ENCODE measurements at places on chromosomes 7 and 10.

DNA sequence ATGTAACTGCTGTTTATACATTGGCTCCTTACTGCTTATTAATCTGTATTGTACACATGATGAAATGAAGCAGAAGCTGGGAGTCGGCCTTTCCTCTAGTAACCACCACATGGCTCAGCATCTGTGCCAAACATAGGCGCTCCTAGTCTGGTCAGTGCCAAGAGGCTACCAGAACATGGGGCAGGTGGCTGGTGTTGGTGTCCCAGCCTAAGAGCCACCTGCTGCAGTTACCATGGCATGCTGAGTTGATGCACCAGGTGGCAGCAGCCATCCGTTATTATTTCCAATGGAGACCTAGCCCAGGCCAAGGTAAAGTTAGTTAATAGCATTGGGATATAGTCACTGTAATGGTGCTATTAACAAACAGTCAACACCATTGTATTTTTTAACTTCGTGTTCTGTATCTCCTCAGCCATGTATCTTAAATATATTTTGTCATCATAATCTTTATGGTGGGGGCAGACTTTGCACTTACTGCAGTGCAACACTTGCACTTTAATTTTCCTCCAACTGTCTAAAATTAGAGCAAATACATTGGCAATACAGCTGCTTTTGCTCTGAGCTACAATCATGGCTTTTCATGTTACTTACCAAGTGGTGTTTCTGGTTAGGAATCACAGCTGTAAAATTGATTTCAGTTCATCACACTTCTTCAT lies 33.1 kb downstream of the HBP1 start:
- DNase-seq, result peak; percentile 78

DNA sequence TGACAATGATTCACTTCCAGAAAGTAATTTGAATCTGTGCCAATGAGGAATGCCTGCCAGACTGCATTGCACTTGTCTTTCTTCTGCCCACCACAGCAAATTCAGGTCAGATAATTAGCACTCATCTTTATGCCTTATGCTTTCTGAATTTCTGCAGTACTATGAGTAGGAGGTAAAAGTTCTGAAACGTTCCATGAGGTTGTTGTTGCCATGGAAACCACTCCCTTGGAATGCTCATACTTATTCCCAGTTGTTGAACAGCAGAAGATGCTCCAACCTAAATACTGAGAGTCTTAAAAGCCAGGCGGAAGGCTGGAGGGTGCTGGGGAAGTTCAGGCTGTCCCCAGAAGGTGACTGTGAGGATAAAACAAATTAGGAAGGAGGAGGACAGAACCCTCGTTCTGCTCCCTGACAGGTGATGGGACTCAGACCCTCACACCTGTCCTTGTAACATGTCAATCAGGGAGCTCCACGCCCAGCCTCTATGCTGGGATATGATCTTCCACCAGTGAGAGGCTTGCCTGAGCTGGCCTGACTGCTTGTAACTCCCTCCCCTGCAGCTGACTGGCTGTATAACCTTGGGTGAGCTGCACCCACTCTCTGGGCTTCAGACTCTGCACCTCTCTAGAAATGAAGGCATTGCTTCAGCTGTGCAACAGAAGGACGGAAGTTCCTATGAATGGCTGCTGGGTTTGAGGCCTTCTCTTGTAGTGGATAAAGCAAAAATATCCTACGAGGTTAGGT lies 554.3 kb upstream of the MGMT start:
- peak; percentile 86 for DNase-seq

- DNase-seq, result no peak
These were observed 287.8 kb upstream of the CDC14C start for GRCh38 chr7:48636391-48637015.

DNA sequence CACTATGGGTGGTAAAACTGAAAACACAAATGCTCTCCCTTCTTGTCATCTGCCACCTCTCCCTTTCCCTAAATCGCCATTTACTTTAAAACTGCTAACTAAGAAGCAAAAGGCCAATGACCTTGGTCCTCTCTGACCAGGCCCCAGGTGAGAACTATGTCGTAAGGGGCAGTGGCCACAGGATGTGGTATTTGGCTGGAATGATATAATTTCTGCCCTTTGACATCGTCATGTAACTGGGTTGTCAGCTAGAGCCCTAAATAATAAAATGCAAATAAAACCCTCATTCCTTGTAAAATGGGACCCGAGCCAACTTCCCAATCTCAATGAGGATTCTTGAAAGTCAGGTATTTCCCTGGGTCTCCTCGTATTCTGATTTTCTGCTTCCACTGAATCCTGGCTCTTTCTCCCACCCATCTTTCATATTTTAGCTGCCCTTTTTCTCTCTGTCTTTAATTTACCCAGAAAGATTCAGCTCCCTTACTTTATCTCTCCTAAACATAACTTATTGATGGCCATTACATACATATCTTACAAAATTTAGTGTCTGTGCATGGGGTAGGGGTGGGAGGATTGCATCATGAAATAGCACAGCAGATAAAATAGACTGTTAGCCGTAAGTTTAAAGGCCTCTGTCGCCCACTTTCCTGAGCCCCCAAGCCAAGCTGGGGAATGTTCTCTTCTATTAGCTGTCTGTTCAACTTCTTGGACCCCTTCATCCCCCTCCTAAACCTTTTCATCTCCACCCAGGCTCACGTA lies 3.2 kb upstream of the EEPD1 start:
- no peak for DNase-seq

DNA sequence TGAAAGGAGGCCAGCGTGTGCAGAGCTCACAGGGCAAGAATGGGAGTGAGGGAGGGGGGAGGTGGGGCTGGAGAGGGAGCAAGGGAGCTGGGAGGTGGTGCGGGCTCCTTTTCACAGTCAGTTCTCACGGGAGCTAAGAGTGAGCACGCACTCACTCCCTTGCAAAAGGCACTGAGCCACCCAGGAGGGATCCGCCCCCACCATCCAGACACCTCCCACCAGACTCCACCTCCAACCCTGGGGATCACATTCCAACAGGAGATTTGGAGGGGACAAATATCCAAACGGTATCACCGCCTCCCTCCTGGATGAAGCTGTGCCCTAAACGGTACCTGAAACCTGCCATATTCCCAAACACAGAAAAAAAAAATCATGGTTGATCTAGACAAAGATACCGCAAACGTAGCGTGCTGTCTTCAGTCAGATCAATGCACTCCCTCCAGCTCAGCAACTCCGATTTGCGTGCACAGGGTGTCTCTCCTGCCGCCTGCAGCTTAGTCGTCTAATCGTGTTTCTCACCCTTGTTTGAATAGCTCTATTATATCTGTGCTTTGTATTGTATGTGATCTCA lies 20.3 kb upstream of the PRKAG2 start:
- DNase-seq, result peak; percentile 71

- no peak for DNase-seq
These were observed 63.5 kb downstream of the PAX2 start for GRCh38 chr10:100808876-100809275.

GRCh38 chr7:24851786-24852185 lies 94.5 kb upstream of the GSDME start:
- peak; percentile 60 for DNase-seq

GRCh38 chr10:17768957-17769356 lies 17.0 kb downstream of the TMEM236 start:
- DNase-seq, result no peak

DNA sequence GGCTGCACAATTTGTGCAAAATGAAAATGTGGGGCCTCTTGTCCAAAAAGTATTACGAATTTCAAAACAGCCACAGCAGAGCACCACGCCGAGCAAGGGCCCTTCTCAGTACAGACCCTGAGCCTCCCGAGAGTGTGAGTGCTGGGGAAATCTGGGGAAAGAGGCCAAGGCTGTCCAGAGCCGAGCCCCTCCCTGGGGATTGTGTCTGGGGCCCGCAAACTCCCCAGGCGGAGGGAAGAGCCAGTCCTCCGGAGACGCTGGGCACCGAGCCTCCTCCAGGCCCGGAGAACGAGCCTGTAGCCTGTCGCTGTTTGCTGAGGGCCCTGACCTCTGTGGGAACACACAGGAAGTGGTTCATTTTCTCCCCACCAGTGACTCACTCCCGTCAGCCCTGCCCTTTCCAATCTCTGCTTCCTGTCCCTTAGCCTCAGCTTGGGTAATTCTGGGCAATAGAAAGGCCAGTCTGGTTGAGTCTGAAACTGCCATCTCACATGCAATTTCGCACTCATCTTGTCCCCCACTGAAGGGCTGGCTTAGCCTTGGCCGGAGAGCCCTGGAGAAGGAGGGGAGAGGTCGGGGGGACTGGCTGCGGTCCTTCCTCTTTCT lies 19.5 kb upstream of the GNA12 start:
- no peak for DNase-seq

DNA sequence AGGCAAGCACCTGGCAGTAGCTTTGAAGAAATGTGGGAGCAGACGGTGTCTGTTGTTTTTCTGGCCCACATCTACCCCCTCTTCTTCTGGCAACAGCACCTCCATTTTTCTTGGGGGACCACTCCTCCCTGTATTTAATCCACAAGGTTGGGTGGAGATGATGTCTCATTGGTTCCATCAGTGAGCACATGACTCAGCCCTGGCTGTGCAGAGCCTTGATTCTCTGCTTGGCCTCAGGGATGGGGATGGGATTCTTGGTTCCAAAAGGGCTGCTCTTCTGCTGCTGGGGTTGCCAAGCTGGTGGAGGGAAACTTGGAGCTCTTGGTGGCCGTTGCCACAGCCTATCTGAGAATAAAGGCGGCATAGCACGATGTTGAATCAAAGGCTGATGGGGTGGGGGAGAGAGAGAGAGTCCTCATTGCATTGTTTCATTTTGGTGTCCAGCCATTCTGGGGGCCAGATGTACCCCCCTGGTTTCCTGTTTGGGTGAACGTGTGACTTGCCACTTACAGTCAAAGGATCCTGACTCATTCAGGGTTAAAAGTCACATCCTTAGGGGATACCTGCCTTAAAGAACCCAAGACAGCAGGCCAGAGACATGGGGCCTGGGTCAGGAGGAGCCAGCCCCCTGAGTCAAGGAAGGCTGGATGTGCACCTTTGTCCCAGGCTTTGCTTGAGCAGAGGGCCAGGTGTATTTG lies 25.9 kb downstream of the GRK5 start:
- no peak for DNase-seq

- DNase-seq, result no peak
These were observed 81.8 kb downstream of the NT5C2 start for GRCh38 chr10:103111031-103111917.

- no peak for DNase-seq
These were observed 59.4 kb downstream of the AOC1 start for GRCh38 chr7:150911590-150912267.

- DNase-seq, result no peak
These were observed 515.6 kb downstream of the CALN1 start for GRCh38 chr7:71896535-71896934.

DNA sequence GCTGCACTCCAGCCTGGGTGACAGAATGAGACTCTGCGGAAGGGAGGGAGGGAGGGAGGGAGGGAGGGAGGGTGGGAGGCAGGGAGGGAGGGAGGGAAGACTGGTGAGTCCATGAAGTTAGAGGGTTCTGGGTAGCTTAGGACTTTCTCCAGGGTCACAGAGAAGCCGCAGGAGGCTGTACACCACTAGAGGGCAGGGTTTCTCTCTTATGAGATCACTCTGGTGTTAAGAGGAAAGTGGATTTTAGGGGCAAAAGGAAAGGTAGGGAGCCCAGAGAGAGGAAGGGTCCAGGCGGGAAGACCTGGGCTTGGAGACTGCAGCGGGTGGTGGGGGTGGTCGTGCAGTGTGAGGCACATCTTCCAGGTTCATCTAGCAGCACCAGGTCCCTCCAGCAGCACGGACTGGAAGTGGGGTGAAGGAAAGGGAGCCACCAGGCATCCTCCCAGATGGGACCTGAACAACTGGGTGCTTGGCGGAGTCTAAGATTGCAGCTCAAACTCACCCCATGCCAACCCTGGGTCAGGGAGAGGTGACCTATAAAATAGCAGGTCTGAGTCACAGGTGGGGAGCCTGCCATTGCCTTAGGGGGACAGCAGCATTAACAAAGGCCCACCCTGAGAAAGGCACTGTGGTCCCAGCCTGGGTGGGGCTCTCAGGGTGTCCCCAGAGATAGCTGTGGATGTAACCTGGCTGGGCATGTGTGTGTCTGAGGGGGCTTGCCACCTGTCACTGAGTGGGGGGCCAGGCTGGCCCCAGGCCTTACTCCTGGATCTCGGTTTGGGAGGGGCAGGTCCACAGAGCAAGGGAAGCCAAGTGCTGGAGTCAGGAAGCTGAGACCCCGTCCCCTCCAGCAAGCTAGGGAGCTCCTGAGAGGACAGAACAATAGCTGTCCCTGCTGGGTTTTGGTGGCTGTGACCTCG lies 48.5 kb upstream of the SLC29A3 start:
- peak; percentile 82 for DNase-seq

- no peak for DNase-seq
These were observed 2.9 kb downstream of the C1QL3 start for GRCh38 chr10:16518822-16519221.

DNA sequence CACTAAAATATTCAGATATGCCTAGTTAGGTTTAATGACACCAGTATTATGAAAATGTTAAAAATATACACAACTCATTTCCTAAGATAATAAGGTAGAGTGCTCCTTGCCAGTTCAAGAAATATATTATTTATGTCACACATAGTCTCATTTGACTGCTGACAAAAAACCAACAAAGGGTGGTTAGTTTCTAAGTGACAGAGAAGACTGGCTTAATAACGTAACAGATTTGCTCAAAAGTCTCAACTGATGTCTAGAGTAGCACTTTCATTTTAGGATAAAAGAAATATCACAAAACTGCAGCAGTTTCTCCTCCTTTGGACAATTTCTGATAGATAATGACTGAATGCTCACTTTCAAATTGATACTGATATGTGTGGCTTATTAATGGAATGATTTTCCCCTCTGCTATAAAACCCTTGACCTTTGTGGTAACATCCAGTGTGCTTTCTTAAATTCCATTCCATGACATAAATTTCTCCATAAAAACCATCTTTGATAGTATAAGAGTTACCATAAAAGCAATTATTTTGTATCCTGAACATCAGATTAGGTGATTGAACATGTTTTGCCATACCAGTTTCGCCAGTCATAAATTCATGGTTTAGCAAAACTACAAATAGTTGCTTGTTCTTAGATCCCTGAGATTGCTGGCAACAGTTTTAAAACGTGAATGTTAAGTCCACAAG lies 94.2 kb downstream of the NRBF2 start:
- peak; percentile 31 for DNase-seq

DNA sequence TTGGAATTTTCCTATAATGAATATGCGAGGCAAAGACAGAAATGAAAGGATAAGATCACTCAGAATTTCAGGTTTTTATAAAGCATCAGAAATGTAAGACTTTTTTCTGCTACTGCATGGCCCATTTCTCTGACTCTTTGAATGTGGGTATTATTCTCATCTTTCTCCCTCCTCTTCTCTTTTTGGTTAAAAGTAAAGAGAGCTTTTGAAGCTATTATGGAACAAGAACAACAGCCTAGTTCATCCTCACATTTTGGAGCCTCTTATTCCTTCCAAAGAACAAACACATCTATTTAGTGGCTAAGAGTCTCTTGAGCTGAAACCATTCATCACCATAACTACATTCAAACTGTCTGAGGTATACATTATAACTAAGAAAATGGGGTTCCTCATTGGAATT lies 19.4 kb upstream of the ATRNL1 start:
- DNase-seq, result no peak

DNA sequence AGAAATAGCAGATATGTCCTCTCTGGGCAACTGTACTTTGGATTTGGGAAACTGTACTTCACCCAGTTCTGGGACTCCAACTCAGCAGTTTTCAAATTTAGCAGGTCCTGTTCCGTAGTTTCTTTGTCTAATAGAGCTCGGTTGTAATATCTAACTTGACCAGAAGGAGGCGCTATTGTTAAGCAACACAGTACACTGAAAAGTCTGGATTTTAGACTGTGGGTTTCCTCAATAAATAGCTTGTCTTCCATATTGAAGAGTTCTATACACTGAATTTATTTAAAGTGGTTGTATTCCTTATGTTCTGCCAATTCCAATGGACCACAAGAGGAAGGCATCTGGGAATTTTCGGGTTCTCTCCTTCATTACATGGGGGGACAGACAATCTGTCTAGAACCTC lies 39.8 kb downstream of the ELFN1 start:
- no peak for DNase-seq
